CD4-positive, alpha-beta T cell treated with Interleukin-4 for 4 hours (primary cell): ENCODE measurements at places on chromosomes 2 and 18.

DNA sequence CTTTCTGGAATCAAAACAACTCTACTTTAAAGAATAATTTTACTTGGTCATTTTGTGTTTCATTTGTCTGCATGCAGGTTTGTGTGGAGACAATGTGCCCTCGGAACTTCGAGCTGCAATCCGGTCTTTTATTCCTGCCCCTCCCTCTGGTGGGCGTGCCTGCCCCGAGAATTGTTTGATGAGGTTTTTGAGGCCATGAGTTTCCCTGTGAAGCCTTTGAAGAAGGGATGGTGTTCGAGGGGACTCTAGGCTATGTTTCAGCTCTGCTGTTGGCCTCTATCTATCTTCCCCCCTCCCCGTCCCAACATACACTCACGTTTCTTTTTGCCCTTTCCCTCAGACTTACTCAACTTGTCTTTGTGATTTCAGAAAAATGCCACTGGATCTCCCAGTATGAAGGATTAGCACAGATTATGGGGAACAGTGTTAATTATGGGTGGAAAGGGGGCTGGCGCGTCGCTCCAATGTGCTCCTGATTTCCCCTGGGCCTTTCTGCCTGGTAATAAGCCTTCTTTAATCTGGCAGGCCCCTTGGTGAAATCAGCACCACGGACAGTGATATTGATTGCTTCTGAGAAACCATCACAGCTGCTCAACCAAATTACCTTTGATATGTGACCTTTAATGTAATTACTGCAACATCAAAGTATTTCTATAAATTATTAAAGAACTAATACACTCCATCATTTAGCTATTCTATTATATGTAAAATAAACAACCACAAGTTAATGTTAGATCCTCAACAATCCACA lies 82.2 kb downstream of the CELF4 start:
- no peak for DNase-seq

- no peak for DNase-seq
Observed at GRCh38 chr2:238009563-238009962, 42.7 kb downstream of the UBE2F start.

GRCh38 chr2:38600242-38600891 lies 2.4 kb downstream of the HNRNPLL start:
- DNase-seq = peak; percentile 37

DNA sequence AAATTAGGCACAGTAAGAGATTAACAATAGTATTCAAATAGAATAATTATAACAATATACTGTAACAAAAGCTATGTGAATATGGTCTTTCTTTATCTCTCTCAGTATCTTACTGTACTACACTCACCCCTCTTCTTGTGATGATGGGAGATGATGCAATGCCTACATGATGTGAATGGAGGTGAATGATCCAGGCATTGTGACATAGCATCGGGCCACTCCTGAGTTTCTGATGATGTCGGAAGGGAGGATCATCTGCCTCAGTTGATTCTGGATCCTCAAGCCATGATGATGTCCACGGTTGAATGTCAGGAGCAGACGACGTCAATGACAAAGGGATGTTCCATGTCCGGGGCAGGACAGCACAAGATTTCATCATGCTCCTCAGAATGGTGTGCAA lies 268.3 kb upstream of the MGAT5 start:
- DNase-seq = no peak

DNA sequence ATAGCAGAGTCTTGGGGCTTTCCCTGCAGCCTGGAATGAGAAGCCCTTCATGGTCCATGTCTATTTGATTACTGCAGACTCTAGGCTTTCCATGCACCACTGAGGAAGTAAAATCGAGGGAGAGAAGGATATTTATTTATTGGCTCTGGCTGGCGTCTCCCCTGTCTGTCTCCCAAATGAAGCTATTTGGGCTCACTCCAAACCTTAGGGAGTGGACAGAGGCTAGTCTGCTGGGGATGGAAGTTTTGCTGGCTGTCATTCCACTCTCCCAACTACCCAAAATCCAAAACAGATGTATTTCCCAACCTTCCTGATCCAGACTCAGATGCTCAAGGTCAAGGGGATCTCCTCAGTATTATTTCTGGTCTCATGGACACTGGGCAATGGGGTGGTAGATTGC lies 33.7 kb downstream of the TMEM17 start:
- DNase-seq = no peak

DNA sequence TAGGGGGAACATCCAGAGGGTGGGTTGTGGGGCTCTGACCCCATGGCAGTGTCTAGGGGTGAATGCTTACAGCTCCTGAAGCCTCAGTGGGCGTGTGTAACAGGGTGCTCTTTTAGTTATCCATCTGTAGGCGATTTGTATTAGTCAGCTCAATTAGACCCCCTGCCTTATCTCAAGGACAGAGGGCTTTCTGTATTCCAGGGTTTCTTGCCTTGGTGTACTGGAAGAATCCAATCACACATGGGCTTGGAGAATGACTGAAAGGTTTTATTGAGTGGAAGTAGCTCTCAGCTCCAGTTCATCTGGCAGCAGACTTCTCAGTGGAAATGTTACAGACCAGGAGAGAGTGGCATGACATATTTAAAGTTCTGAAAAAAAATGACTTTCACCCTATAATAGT lies 334.0 kb upstream of the GCFC2 start:
- no peak for DNase-seq

- DNase-seq = no peak
Observed at GRCh38 chr2:151777935-151778334, 43.7 kb upstream of the NEB start.

- no peak for DNase-seq
Observed at GRCh38 chr2:177396703-177397460, 4.3 kb downstream of the AGPS start.

GRCh38 chr2:177784745-177785067 lies 287.9 kb downstream of the PDE11A start:
- DNase-seq = no peak

GRCh38 chr2:21047141-21048009 lies 3.5 kb upstream of the APOB start:
- no peak for DNase-seq

GRCh38 chr2:47119001-47119400 lies 36.1 kb downstream of the STPG4 start:
- no peak for DNase-seq

DNA sequence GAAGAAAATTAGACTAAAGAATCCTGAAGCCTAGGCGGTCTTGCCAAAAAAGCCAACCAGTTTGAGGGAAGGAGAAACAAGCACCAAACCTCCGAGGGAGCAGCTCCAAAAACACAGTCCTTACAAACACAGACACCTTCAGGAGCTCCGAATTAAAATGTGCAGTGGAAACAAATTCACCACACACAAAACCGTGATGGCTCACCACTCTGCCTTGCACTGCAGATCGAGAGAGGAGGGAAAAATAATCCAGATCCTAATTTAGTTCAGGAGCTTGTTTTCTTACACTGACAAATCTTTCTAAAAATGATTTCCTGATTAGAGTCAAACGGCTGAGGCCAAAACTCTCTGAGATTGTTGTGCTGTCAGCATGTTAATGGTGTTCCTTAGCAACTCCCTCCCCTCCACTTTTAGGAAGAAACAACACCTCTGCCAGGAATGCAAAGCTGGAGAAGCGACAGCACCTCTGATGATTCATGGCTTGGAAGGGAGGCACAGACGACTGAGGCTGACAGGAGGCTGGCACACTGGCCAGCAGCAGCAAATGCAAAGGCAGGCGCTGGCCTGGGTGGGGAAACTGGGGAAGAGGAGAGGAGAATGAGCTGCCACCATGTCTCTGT lies 249.4 kb upstream of the KLHL29 start:
- no peak for DNase-seq

GRCh38 chr2:191234376-191234775 lies 10.8 kb upstream of the MYO1B start:
- DNase-seq = no peak

DNA sequence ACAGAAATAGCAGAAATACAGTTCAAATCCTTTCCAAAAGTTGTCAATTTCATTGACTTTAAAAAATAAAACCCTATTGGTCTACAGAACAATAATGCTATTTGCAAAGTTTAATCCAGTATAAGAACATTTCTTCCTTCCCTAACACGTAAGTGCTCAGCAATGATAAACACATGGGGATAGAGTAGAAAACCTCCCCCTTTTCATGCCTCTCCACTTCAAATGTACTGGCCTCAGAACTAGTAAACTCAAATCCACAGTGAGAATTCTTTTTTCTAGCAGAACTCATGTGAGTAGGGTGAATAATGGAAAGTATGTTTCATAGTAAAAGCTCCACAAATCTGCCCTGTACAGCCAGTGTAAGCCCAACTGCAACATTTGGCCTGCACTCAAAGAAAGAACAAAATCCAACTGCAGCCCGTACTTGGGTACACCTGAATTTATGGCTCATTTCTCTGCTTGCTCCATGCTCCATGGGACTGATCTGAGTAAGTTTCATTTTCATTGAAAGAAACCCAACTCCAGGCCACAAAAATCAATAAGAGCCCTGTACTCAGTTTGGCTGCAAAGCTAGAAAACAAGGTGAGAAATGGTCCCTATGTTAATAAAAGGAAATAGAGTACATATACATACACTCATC lies 115.0 kb upstream of the RMDN2 start:
- DNase-seq = no peak

GRCh38 chr18:76385681-76385975 lies 109.4 kb downstream of the ZNF516 start:
- DNase-seq = no peak

DNA sequence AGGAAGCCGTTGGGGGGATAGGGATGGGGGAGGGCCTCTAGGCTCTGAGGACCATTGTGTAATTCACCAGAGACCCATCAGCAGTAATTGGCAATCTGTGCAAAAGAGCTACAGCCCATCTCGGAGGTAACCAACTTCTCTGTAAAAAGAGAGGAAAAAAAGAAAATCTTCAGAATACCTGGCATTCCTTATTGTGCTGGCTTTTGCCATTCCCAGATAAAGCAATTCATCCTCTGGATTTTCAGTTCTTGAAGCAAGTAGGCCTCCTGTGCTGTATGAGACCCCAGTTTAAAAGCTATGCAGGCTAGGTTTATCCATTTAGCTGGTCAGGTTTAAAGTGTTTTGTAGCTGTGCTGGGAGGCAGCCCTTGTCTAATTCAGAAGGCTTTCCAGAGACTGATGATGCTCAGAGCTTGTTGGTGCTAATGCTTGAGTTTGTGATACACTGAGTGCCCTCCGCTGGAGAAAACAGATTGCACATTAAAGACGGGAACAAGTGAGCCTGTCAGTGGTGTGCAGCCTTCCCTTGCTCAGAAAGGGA lies at the start of gene LRRTM4:
TSS of gene LRRTM4 (minus strand) at position 446 of the 540 bp plus-strand sequence.
- DNase-seq = no peak

GRCh38 chr2:170505631-170506275 lies 209.4 kb upstream of the SP5 start:
- DNase-seq = no peak

DNA sequence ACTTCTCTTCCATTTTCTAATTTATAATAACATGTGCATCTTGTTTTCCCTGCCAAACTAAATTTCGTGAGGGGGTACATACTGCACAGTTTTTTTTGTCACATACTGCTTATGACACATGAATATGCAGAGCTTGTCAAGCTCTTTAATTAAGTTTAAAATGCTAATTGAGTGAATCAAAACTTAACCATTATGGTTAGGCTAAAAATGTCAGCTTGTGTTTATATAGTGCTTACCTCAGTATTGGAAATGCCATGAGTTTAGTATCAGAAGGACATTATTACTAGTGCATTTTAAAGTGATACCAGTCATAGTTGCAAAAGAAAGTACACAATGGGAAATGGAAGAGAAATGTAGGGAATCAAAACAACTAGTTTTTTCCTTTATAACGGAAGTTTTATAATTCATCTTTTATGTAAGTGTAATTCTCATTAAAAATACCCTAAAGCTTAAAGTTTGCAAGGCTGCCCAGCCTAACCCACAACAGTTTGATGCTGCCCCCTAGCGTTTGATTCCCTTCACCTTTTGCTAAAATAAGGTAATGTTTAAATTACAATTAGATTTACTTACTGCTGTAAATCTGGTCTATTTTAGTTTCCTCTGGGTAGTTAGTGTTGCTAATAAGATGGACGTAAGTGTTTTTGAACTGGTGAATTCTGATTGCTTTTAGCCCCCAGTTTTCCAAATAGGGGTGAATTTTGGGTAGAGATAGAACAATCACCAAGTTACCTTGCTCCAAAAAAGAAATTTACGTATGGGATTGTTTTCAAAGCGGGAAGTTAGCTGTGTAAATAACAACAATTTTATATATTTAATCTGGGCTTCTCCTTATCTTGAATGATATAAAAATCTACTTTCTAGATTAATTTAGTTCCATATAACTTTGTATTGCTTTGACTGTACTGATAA lies 3.2 kb downstream of the SLC39A10 start:
- peak; percentile 86 for DNase-seq

GRCh38 chr2:130798472-130799218 lies 38.1 kb upstream of the ARHGEF4 start:
- no peak for DNase-seq

GRCh38 chr2:165357758-165358157 lies 111.7 kb upstream of the CSRNP3 start:
- no peak for DNase-seq

DNA sequence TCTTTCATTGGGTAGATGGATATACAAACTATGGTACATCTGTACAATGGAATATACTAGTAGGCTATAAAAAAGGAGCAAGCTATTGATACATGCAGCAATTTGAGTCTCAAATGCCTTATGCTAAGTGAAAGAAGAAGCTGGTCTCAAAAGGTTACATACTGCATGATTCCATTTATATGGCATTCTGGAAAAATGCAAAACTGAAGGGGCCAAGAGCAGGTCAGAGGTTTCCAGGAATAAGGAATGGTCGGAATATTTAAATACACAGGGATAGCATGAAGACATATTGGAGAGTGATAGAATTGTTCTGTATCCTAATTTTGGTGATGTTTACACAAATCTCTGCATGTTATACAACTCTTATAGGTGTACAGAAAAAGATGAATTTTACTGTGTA lies 85.8 kb downstream of the BABAM2 start:
- DNase-seq = no peak

DNA sequence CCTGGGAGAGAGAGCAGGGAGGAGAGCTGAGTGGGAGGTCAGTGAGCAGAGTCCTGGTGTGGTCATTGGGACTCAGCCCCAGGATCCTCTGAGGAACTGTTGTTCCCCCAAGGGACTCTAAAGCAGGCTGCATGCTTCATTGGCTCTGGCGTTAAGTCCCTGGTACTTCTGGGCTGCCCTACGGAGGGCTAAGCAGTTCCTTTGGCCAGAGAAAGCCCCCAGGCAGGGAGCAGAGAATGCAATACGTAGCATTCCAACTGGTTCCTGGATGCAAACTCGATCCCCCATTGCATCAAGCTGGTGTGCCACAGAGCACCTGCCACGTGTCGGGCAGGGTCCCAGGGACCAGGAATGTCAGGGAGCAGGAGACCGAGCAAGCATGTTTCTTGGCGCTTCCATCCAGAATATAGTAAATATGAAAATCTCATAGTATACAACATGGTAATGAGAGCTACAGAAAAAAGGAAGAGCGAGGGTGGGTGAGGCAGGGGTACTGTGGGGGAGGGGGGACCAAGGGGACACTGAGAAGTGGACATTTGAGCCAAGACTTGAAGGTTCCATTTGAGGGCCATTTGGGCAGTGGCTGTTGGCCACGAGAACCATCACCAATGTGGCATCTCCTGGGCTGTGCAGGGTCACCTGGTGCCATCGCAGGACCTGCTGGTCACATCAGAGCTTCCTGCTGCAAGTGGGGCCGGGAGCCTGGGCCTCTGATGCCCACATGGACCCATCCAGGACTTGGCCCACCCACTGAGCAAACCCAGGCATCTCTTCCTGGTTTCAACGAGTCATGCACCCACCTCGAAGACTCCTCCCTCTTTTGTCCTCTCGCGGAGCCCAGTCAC lies 160.4 kb downstream of the ASB1 start:
- no peak for DNase-seq
